ENCODE measurements at places on chromosomes 7 and 10.

DNA sequence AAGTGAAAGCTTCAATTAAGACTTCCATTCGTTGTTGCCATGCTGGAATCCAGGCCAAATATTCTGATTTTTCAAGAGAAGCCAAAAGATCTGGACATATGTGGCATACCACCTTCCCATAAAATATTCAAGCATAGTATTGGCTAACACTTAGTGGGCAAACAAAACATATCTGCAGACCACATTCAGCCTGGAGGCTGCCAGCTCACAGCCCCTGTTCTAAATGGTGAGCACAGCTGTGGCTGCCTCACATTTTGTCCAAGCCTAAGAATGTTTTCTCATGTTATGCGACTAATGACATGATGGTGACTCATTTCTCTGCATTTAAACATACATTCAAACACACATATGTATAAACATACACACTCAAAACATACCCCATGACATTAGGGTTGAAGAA is 10.6 kb upstream of the CALU start:
- no peak for DNase-seq

DNA sequence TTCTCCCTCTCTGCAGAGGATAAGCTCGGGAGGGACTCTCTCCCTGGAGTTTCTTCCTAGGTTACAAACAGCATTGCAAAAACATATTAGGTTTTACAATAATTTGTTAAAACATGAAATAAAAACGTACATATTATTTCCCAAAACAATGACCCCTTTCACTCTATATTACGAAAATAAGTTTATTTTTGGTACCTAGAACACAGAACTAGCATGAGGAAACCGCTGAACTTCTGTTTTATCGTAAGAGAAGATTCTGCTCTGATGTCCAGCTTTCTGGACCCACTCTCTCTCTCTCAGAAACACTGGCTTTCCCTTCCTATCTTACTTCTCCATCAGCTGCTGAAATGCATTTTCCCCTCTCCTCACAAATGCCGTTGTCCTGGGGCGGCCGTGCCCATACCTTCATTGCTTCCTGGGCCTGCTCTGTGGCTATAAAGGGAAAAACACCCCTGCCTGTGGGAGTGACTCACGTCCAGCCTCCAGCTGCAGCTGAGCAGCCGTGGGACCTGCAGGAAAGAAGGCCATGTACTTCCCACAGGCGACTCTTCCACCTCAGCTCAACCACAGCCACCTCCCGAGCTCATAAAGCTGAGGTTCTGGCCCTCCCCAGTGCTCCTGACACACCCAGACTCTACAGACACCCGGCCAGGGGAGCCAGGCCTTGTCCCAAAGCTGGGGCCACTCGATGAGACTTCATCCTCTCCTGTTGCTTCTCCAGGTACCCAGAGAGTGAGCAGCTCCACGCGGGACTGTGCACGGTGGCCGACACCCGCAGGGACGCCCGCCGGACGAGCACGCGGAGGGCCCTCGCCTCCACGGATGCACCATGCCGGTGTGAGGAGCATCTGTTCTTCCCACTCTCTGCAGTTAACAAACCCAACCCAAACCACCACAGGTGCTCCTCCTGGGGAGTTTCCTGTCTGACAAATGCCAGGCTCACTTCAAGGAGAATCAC is 3.1 kb downstream of the GPER1 start:
- DNase-seq = no peak

DNA sequence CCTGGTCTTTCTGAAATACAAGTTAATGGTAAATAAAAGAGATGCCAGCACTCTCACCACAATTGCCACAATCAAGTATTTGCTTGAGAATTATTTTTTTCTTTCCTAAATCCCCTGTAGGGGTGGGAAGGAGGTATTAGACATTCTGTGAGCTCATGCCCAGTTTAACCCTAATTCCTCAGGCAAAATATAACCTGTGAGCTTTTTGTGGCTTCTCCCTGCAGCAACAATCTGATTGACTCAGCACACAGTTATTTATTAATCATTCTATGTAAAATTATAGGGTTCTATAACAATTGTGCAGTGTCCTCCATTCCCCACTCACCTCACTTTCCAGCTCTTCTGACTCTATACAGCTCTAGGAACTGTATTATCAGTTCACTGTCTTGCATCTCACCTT is 66.3 kb downstream of the GLI3 start:
- DNase-seq = no peak

DNA sequence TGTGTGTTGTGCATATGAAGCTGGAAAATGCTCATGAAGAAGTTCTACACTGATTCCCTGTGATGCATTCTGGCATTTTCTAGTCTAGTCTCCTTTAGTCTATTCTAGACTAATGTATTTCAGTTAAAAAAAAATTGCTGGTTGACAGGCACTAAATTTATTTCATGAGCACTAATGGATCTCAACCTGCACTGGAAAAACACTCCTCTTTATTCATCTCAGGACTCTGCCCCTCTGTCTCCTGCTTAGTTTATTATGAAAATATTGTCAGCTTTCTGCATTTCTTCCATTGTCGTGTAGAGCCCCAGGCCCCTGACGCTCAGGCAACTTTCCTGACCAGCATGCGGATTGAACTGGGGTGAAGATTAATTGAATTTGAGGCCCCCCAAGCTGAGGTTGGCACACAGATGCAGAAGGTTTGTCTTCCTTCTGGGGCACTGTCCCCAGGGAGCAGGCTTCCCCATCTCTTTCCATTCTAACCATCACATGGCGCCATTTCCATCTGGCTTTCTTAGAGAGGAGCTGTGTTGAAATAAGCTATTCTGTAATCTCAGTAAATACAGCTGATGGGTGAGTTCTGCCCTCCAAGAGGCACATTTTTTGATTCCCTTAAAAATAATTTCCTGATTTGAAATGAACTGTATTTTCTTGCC is 128.7 kb downstream of the INSYN2A start:
- DNase-seq = no peak

DNA sequence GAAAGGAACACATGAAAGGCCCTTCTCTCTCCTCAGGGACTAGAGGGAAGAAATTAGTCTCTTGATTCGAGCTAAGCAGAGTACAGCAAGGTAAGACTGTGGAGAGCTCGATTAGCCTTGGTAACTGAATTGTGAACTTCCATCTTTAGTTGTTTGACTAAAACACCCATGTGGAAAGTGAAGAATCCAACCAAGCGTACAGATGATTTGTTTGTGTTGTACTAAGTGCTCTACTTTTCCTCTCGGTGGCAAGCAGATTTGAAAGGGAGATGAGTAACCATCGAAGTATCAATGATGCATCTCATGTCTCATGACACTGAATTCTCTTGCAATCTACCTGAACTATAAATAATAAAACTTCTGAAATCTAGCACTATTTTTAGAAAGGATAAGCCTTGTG is 80.7 kb downstream of the FZD1 start:
- DNase-seq = no peak

GRCh38 chr10:102451105-102451969 is at the start of gene C10orf95:
TSS of gene C10orf95 (minus strand) at chr10:102451543. CDS start at chr10:102451093, 450 bp downstream.
- no peak for DNase-seq

GRCh38 chr7:131122394-131122793 is 205.3 kb upstream of the MKLN1 start:
- no peak for DNase-seq

GRCh38 chr10:101769541-101770180 is 6.3 kb downstream of the FGF8 start:
- DNase-seq = no peak

GRCh38 chr7:68684246-68684839 is 913.9 kb upstream of the AUTS2 start:
- DNase-seq = no peak

DNA sequence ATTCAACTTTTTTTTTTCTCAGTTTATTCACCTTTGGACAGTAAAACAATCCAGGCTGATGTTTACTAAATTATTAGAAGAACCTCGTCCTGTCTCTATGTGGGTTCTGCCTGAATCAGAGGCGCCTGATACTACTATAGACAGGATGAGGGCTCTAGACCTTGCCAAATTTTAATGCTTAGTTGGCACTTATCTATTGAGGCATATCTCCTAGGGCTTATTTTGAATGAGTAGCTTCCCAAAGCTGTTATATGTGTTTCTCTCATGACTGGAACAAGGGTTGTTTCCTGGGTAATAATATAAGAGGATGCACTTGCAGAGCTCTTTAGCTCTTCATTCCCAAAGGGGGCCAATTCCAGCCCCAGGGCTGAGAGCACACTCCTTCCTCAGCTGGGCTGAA is 23.6 kb downstream of the HECW1 start:
- DNase-seq = no peak

DNA sequence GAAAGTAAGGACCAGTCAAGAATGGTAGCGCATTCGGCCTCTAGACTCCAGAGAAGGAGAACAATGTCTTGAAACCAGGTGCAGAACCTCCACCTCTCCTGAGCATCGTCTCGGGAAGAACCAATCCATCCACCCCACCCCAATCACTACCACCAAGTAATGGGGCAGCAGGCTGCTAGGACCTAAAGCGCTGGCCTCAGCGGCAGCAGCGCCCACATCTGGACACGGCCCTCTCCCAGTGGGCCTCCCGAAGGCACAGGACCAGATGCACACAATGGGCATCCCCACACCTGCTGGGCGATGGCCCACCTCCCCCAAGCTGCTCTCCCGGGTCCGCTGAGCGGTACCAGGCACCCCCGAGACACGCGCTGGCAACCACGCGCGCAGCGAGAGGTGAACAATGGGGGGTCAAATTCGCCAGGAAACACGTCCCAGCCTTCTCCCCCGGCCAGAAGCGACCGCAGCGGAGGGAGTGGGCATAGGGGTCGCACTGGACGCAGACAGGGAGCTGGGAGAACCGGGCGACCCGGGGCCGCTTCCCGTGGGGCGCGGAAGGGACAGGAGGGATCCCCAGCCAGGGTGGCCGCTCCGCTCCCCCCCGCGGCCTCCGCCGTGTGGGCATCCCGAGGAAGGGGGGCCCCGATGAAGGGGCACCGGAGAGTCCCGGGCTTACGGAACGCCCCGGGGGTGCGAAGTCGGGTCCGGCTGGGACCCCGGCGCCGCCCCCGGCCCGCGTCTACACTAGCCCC is 506 bp downstream of the CTTNBP2 start:
- no peak for DNase-seq

- DNase-seq = no peak
Observed at GRCh38 chr10:94344522-94345122, 18.1 kb downstream of the NOC3L start.

DNA sequence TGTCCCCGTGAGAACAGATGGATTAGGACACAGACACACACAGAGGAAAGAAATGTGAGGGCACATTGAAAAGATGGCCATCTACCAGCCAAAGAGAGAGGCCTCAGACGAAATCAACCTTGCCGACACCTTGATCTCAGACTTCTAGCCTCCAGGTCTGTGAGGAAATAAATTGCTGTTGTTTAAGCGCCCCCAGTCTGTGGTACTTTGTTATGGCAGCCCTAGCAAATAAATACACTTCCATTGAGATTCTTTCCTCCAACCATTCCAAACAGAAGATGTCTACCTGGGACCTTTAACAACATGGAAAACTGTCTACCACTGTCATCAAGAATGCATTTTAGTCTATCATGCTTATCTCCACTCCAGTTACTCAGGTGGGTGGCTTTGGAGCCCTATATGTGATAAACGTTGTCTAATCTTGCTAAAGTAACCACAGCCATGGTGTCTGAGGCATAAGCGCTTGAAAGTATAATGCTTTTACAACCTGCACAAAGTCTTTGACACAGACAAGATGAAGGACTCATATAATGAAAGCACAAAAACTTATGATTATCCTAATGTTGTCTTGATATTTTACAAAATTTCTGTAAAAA is 244.3 kb downstream of the MTERF1 start:
- DNase-seq = peak; percentile 11

DNA sequence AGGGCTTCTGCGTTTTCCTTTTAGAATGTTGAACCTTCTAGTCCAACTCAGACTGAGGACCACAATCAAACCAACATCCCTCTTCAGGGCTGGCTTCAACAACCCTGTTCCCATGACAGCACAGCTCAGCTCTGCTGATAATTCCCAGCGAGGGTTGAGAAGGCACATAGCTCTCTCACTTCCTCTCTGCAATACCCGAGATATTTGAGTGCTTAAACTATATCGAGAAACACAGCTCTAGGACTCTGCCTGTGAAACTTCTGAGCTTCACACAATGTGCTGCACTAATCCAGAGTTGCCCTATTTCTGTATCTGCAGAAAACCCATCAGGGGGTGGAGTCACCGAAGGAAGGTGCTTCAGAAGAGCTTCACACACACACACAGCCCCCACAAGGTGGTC is 1.6 kb upstream of the ADARB2 start:
- no peak for DNase-seq

GRCh38 chr10:63431962-63432797 is 33.6 kb downstream of the JMJD1C start:
- DNase-seq = no peak

DNA sequence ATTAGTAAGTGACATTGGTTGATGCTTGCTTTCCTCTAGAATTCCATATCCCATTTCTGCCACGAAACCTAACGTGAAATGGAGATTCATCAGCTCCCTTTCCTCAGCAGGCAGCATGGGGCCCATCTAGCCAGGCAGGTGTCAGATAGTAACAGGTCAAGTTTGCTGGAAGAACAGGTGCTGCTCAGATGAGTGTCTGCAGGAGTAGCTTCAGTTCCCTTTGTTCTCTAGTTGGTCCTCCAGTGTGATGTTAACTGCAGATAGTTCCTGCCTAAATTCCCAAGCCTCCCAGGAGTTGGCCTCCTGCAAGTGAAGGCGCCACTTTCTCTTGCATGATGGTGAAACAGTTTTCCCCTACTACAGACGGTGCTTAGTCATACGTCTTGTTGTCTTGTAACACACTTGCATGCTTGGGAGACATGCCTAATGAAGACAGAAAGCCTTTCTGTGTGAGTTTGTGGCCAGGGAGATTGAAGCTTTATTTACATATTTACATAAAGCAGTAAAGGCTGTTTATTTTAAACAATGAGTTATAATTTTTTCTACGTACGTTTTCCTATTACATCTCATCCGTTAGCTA is 175.4 kb downstream of the CHN2 start:
- no peak for DNase-seq

GRCh38 chr10:110409488-110409887 is 88.2 kb upstream of the DUSP5 start:
- DNase-seq = no peak

GRCh38 chr7:155602750-155603149 is 41.7 kb upstream of the RBM33 start:
- no peak for DNase-seq

GRCh38 chr7:158603773-158604755 is 16.4 kb upstream of the PTPRN2 start:
- DNase-seq = no peak
